ENCODE measurements at places on chromosomes 16 and 17. TPM values are rescaled to one million over a fixed set of nuclear protein-coding genes. Genes with fewer than 3 reads are reported as not detected.

TBC1D28 gene
- total RNA-seq = not detected

TM4SF5 gene
- not detected for total RNA-seq

CRYM gene
- total RNA-seq = 7.5 TPM

CTRB2 gene
- not detected for total RNA-seq
